ENCODE measurements at places on chromosomes 3 and 15.

DNA sequence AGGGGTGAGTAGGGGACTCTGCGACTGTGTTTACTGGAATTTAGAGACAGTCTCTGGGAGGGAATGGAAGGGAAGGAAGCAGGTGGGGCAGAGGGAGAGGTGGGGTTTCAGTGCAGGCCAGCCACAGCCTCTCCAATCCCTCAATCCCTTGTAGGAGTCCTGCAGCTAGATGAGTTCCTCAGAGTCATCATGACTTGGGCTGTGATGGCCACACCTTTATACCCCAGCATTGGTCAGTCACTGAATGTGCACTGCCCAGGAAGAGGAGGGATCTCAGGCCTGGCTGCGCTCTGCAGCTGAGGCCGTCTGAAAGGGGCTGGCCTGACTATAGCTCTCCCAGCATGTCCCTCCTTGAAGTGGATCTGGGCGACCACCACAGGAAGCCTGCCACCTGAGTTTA lies 67.3 kb upstream of the GLCE start:
- DNase-seq: no peak

DNA sequence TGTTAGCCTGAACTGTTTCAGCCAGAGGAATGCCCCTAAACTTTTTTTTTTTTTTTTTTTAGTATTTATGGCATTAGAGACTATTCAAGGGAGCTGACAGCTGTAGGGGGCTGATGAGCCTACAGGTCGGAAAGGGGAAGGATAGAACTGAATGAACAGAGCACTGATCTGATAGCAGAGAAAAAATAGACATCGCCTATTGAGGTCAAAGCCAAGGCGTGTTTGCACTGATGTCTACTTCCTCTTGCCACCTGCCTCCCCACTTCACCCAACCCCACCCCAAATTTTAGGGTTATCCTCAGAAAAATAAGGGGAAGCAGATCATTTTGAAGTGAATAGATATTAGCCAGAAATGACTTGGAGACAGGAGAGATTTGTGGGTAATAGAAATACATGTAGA lies 3.0 kb upstream of the ZMAT3 start:
- no peak for DNase-seq

DNA sequence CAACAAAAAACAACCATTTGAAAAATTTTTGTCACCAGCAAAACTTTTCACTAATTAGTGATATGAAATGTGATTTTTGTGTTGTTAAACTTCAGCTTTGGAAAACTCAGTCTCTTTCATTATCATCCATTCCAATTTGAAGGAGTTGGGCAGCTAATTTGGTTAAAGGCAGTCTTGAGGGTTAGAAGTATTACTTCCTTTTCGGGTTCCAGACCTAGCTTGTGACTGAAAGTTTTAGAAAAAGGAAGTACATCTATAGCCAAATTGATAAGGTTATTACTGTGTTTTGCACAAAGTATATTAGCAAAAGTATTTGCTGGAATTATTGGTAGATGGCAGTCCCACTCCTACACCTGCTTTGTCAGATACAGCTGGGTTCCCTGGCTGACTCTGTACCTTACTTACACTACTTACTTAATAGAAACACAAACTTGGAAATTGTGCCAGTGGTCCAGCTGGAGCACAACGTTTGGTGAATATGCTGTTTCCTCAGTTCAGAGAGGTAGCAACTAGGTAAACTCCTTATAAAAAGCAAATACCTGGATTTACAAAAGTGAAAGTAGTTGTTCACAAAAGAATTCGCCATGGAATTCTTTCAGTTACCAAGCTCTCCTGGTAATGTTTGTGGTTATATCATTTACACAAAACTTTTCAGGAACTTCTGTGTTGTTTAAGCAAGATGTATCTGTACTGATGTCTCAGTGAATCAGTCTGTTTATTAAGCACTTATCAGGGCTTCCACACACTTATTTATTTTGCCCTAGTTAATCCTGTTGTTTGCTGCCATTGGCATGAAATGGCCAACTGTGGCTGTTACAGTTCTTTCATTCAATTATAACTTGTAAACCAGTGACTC lies 31.6 kb downstream of the TIPARP start:
- DNase-seq: no peak

- no peak for DNase-seq
Measured at GRCh38 chr3:76872999-76873398, 166.9 kb upstream of the ROBO2 start.

GRCh38 chr3:174159604-174160003 lies 699.5 kb upstream of the NAALADL2 start:
- DNase-seq: no peak

DNA sequence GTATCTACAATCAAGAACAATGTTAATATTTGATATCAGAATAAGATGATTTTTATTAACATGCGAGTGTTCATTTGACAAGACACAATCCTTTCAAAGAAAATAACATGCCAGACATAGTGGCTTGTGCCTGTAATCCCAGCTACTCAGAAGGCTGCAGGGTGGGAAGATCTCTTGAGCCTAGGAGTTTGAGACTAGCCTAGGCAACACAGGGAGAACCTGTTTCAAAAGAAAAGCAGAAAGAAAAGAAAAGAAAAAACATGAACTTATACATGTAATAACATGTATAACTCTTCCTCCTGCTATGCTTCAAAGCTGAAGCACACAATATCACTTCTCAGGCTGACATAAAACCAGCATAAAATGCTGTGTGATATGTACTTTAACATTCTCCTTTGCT lies 253.7 kb downstream of the FOXP1 start:
- DNase-seq: no peak

DNA sequence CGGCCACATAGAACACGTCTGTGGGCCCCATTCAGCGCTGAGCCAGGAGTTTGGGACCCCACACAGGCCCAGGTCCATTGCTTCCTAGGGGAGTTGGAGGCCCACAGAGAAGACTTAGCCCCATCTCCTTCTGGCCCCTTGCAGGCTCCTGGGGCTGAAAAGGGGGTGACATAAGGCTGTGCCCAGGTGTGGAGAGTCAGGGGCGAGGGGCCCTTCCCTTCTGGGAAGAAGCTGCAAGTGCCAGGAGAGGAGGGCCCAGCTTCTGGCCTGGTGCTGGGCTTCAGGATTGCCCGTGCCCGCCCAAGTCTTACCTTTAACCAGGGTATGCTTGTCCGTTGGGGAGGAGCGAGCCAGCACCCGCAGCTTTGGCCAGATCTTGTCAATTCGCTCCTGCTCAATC lies 28.9 kb upstream of the SEC13 start:
- no peak for DNase-seq

DNA sequence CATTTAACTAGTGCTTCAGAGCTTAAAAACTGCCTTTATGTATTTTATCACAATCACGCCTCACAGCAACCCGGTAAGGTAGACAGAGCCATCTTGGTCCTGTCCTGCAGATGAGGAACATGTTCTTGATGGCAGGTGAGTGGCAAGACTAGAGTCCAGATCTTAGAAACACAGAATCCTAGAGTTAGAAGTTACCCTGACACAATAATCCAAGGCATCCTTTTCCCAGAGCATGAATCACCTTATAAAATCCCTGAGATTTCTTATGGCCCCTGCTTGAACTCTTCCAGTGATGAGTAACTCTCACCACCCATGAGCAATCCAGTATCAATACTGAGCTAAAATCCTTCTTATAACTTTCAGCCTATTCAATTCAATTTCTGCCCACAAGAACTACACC lies 16.9 kb downstream of the POPDC2 start:
- DNase-seq: no peak

- DNase-seq: no peak
Measured at GRCh38 chr15:91981821-91982800, 128.6 kb downstream of the SLCO3A1 start.

DNA sequence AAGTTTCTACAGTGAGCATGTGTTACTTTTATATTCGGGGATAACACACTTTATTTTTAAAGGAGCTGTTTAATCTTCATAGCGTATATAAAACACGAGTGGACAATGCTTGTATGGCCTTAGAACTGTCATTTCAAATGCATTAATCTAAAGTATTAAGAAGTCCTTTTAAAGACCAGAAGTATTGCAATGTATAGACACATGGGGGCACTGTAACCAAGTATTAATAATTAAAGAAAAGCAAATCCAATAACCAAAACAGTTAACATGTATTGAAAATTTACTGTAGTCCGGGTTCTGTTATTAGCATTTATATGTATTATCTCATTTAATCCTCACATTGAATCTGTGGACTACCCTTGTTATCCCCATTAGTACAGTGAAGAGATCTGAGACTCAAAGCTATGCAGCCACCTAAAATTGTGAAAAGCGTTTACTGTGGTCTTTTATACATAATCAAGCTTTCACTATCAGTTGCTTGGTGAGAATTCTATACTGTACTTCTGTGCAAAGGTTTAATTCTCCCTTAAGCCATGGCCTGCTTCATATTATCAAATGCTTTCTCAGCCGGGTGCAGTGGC lies 10.1 kb downstream of the ARL14 start:
- DNase-seq: no peak

- DNase-seq: no peak
Measured at GRCh38 chr3:124907957-124908356, 20.8 kb upstream of the ITGB5 start.

DNA sequence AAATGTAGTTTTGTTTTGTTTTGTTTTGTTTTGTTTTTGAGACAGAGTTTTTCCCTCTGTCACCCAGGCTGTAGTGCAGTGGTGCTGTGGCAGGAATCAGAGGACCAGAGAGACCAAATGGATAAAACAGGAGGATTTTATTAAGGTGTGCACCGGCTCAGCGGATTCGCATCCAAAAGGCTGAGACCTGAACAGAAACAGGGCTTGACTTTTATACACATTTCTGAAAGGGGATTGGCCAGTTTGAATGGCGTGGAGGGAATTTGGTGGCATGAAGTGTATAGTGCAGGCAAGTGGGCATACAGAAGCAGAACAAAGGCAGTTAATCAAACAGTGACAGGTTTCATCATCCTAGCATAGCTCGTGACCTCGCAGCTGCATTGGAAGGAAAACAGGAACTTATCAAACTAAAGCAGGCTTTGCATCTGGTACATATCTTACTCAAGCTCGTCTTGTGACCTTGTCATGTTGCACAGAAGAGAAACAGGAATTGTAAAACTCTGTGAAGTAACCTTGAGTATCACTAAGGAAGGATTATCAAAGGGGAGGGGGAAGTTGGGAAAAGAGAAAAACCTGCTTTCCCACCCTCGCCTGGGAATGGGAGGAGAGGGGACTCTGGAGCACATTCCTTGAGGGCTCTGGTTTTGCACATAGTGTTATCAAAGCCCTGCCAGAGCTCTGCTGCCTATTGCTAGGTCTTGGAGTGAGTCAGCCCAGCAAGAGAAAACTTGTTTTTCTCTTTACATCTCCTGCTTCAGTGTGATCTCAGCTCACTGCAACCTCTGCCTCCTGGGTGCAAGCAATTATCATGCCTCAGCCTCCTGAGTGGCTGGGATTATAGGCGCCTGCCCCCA lies 38.5 kb downstream of the C3orf62 start:
- no peak for DNase-seq

DNA sequence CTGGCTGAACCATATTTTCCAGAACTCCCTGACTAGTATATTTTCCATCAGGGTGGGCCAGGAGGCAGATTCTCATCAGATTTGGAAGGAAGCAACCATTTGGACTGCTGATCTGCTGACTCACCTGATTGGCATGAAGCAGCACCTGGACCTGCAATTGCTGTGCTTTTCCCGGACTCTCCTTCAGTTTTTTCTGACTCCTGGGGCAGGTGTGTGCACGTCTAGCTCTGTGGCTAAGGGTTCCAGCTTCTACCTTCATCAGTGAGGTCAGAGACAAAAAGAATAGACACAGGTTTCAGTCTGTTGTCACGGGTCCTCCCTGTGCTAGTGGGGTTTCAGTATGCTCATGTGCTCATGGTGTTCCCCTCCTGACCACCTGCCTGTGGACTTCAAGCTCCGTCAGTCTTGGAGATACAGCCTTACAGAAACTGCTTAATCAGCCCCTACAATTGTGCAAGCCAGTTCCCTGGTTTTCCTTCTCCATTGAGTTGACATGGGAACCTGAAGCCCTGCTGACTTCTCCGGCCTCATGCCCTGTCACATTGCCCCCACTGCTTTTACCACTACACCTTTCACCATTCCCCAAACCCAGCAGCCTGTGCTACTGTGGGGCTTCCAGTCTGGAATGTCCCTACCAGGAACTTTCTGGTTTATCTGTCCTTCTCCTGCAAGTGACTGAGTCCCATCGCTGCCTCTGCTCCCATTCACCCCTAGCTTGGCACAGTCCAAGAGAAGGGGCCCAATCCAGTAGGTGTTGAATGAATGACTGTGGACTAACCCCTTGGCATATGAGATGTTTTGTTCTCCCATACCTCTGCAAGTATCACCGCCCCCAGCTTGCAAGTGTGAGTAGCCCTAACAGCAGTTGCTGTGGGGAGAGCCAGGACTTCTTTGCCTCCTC lies 31.7 kb downstream of the HMCES start:
- no peak for DNase-seq

GRCh38 chr3:187445356-187445755 lies 77.2 kb downstream of the RTP4 start:
- DNase-seq: no peak

DNA sequence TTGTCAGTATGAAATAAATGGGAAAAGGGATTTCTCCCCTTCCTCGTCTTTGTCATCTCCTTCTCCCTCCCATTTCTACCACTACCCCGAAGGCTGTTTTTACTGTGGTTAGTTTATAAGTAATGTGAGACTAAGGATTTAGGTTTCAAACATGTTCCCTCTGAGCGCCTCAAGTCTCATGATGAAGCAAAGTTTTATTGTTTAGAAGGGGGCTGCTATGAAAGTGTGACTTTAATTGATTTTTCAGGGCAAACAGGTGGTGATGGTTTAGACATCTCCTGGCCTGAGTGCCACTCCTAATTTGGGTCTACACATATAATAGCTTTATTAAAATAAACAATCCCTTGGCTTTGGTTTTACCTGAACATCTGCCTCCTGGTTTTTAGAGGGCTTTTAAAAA lies 185.5 kb downstream of the MCTP2 start:
- no peak for DNase-seq

- DNase-seq: no peak
Measured at GRCh38 chr3:148528024-148528423, 169.7 kb upstream of the AGTR1 start.

GRCh38 chr3:20100151-20100550 lies 59.9 kb downstream of the KAT2B start:
- DNase-seq: no peak

DNA sequence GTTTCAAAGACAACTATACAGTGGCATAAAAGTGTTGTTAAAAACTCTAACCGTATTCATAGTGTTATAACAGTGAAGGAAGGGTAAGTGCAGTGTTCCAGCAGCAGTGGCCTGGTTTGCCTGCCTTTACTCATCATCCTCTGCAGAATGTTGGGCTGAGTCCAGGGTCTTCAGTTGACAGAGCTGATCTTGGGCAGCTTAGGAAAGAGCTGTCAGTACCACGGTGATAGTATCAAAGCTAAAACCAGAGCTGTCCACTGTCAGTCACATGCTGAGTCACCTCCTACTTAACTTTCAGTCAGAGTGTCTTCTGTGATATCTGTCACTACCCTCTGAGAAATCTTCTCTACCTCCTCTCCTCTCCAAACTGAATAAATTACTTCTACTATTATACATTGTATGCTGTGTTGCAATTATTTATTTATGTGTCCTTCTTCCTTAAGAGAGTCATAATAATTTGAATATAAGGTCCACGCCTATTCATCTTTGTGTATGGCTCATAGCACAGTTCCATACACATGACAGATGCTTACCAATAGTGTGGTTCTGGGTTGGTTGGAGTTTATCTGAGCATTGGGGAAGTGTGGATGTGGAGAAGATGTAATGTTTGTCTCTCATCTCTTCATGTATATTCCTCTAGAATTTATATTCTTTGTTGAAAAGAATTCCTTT lies 242.1 kb downstream of the ZIC1 start:
- DNase-seq: no peak
